ENCODE measurements at places on chromosomes 4 and X.

GRCh38 chr4:74205046-74205445, 47.1 kb downstream of the MTHFD2L start:
- H3K4me3 ChIP-seq = no peak overlapping the region
- DNase-seq = no peak
- H3K27me3 ChIP-seq = no peaks in the 10 kb centered on the region
- no peaks in the 10 kb centered on the region for H3K4me1 ChIP-seq
- H3K27ac ChIP-seq = no peak overlapping the region

DNA sequence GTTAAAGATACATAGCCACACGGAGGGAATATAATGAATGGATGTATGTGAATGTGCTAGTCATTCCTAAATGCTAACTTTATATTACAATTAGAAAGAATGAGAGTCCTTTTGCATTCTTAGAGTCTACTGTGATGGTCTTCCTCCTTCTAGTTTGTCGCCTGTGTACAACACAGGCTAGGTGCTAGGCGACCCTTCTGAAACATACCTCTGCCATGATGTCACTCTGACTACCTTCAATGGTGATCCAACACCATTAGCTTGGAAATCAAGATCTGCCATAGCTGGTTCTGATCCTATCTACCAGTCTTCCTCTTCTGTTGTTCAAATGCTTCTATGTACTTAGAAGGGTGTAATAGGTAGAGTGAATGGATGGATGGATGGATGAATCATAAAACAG, 151.2 kb downstream of the MGST2 start:
- no peak overlapping the region for H3K27ac ChIP-seq
- H3K4me3 ChIP-seq = no peak overlapping the region
- DNase-seq = no peak
- H3K4me1 ChIP-seq = no peaks in the 10 kb centered on the region
- no peaks in the 10 kb centered on the region for H3K27me3 ChIP-seq

DNA sequence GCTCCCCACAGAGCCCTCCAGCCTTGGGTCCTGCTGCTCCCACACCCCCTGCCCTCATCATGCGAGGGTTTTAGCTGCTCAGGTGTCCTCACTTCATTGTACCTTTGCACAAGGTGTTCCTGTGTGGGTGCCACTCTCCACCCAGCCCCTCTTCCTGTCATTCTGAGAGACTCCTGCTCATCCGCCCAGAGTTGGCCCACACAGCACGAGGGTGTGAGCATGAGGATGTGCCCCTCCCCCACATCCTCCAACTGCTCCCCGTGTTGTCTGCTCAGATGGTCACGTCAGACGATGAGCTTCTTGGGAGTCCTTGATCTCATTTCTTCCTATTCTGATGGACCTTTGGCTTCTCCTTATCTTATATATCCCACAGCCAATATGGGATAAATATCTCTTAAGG, 53.2 kb downstream of the HTT-AS start:
- H3K4me1 ChIP-seq = no peaks in the 10 kb centered on the region
- H3K27ac ChIP-seq = no peak overlapping the region
- H3K27me3 ChIP-seq = no peaks in the 10 kb centered on the region
- H3K4me3 ChIP-seq = no peak overlapping the region

DNA sequence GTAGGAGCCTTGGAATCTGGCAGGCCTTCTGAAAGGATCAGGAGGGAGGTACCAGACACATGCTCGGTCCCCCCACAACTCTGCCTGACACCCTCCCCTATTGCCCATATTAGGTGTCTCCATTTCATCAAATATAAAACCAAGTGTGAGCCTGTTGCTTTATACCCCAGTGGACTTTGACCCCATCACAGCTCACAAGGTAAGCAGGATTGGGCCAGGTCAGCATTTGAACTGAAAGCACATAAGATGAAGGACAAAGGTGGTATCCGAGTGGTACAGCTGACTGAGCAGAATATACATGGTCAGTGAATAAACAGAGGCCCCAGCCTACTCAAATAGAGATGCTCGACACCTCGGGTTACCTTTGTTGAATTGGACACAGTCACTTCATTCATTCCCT, 20.0 kb downstream of the SLC25A43 start:
- no peak overlapping the region for H3K4me3 ChIP-seq
- DNase-seq = no peak
- no peak overlapping the region for H3K27ac ChIP-seq

- no peak overlapping the region for H3K27ac ChIP-seq
- H3K4me1 ChIP-seq = no peaks in the 10 kb centered on the region
- no peak for DNase-seq
- H3K27me3 ChIP-seq = no peaks in the 10 kb centered on the region
- no peak overlapping the region for H3K4me3 ChIP-seq
- no peaks in the 10 kb centered on the region for H3K36me3 ChIP-seq
Measured at GRCh38 chrX:133308499-133308897, 90.3 kb upstream of the TFDP3 start.

Measured in HCT116 (cell line).